NCI-H510A (cell line): ENCODE measurements at places on chromosomes 12 and 14.

- no peak for DNase-seq
Measured at GRCh38 chr12:66959276-66959675, 280.4 kb upstream of the GRIP1 start.

- DNase-seq = no peak
Measured at GRCh38 chr14:55324812-55325211, 53.6 kb downstream of the FBXO34 start.

DNA sequence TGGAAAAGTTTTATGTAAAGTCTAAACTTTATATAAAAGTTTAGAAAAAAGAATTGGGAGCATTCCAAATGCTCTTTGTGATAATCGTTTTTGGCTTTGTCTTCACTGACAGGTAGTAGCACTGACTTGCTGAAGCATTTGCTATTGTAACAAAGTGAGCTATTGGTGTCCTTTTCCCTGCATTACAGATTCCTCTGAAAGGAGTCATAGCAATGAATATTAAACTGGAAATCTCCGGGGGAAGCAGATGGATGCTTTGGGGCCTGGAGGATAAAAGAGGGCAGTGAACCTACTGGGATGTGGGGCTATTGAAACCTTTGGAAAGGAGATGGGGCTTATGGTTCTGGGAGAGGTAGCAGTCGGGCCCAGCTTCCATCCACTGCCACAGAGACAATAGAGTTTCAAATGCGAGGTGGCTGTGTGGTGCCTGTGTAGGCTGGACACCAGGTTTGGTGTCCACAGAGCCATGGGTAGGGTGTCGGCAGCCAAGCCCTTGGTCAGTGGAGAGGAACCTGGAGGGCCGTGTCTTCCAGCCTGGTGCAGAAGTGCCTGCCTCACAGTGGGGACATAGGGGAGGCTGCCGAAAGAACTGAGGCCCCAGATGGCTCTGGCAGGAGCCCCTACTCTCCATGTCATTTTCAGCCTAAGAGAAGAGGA, 10.1 kb downstream of the GSG1 start:
- DNase-seq = no peak

DNA sequence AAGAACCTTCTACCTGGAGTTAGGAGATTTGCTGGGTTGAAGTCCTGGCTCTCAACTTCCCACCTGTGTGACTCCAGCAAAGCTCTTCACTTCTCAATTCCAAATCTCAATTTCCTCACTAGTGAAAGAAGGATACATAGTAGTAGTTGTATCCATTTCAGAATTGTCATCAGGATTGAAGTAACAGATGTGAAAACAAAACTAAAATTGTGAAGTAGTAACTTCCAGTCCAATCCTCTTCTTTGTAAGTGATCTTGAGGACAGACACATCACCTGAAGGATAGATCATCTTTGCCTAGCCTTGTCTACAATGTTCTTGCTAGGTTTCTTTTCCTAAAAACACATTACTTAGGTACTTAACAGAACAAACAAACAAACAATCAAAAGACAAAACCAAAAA, 1.2 kb upstream of the LRRK2 start:
- DNase-seq = no peak

DNA sequence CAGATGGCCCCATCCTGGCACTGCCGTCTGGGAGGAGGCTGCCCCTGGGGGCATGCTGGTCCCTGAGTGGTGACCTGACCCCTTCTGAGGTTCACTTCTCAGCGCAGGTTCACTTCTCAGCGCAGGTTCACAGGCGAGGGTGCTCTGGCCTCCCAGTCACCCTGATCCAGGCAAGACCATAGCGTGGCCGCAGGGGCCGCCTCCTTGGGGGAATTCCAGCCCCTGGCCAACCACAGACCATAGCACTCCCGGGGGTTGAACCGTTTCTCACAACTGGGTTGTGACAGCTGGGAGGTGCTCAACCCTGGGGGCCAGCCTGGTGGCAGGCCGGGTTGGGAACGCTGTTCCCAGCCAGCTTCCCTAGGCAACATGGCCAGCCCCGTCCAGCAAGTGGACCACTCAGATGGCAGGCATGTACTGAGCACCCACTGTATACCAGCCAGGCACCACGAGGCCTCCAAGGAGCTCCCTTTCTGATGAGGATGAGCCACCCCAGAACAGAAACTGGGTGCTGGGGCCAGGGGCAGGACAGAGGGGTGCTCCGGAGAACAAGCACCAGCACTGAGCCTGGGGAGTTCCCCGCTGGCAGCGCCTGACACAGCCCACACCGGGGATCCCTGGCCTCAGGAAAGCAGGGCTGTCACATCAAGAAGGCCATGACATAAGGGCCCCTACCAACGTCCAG, 28.3 kb upstream of the ZFP36L1 start:
- no peak for DNase-seq

DNA sequence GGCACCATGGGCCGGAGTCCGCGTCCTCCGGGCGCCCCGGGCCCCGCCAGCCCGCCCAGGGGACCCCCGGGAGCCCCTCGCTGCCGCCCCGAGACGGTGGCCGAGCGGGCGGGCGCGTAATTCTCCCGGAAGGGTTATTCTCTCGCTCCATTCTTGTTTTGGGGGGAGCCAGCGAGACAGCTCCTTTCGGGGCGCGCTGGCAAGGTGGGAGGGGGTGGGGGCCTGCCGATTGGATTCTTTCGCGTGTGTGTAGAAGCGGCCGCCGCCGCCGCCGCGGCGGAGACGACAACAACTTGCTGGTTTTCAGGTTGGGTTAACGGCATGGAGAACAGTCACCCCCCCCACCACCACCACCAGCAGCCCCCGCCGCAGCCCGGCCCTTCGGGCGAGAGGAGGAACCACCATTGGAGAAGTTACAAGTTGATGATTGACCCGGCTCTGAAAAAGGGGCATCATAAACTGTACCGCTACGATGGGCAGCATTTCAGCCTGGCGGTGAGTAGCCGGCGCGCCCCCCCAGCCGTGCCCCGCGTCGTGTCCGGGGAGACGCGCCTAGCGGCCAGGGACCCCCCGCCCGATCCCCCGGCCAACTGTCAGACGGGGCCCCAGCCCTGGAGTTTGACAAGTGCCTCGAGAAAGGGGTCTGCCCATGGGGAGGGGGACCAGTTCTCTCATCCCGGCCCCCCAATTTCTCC, 755 bp downstream of the SETD1B start:
- DNase-seq = peak; percentile 32

GRCh38 chr12:83003026-83003425, 316.3 kb downstream of the TMTC2 start:
- DNase-seq = no peak

DNA sequence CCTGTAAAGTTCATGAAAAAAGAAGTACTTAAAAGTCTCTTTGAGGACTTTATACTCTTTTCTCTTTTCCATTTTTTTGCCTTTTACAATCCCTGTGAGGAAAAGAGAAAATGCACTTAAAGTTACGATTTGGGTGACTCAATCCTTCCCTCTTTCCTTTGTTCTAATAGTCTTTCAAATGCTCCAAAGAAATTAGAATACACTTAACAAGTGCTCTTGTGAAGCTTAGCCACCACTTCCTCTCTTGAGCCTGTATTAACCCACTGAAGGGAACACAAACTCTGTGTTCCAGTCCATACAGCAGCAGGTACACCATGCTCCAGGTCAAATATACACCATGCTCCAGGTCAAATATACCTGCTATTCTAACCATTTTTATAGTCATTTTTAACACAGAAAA, 581.1 kb upstream of the MGAT4C start:
- DNase-seq = no peak

DNA sequence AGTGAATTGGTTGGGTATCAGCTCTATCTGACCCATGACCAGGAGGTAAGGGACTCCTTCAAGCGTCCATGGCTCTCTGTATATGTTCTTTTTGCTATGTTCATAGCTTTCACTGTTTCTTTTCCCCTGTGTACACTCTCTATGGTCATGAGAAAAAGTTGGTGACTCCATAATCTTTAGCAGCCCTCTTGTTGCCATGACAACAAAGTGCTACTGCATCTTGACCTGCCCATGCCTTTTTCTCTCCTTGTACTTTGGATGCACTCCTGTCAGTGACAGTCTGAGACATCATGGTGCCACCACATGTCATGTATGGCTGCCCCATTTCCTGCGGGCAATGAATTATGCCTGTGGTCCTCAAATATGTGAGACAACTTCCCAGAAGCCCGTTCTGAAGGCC, 280.2 kb downstream of the TMEM121 start:
- DNase-seq = no peak

DNA sequence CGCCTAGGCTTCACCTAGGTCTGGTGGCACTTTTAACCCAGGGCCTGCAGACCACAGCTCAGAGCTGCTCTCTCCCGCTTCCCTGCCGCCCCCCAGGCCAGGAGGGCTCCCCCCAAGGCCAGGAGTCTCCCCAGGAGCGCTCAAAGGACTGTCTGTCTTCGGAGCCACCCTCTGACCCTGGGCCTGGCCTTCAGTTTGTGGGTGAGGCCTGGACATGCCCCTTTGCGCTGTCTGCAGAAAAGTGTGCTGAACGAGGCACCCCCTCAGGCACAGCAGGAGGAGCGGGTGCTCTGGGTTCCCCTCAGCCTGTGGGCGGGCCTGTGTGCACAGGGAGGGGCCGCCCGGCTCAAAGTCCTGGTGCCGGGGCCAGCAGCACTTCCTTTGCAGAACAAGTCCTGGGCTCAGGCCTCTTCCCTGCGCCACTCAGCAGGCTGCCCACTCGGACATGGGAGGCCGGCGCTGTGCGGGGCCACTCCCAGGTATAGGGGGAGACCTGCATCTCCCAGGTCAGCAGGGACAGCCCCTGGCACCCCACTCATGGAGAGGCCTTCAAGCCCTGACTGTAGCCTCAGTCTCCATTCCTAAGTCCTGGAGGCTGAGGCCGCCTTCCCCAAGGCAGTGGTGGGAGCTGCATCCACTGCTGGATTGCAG, 14.3 kb downstream of the DEGS2 start:
- no peak for DNase-seq

DNA sequence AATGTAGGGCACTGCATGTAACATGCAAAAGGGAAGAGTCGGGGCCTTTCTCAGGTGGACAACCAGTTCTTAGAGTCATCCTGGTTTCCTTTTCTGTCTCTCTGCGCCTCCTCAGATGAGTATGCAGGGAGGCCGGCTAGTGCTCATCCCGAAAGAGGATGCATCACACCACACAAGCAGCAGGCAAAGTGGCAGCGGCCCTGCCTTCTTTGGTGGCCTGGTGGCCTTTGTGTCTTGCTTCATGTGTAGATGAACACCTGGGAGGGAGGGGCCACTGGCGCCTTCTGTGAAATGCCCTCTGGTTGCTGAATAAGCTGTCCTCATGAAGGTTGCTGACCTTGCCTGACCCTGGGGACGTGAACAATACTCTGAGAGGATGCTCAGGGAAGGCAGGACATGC, 18.0 kb downstream of the SLC24A4 start:
- DNase-seq = no peak

- DNase-seq = no peak
Measured at GRCh38 chr12:85394809-85395208, 114.8 kb downstream of the ALX1 start.

DNA sequence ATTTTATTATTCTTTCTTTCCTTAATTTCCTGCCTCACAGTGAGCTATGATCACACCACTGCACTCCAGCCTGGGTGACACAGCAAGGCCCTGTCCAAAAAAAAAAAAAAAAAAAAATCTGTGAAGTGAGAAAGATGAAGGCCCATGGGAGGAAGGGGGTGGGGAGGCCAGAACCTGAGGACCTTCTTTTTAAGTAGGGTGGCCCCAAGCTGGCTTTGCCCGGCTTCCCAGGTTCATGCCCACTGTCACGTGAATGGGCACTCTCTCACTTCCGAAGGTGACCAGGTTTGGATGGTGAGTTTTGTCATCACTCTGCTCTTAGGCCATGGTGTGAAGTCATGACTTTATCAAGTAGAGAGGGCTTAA, 82.3 kb downstream of the TNFAIP2 start:
- DNase-seq = no peak

GRCh38 chr14:83172363-83172762, 1638.7 kb upstream of the SEL1L start:
- no peak for DNase-seq

GRCh38 chr14:104467641-104468040, 111.9 kb upstream of the C14orf180 start:
- DNase-seq = no peak

GRCh38 chr14:55500219-55500701, 59.8 kb upstream of the TBPL2 start:
- DNase-seq = no peak

DNA sequence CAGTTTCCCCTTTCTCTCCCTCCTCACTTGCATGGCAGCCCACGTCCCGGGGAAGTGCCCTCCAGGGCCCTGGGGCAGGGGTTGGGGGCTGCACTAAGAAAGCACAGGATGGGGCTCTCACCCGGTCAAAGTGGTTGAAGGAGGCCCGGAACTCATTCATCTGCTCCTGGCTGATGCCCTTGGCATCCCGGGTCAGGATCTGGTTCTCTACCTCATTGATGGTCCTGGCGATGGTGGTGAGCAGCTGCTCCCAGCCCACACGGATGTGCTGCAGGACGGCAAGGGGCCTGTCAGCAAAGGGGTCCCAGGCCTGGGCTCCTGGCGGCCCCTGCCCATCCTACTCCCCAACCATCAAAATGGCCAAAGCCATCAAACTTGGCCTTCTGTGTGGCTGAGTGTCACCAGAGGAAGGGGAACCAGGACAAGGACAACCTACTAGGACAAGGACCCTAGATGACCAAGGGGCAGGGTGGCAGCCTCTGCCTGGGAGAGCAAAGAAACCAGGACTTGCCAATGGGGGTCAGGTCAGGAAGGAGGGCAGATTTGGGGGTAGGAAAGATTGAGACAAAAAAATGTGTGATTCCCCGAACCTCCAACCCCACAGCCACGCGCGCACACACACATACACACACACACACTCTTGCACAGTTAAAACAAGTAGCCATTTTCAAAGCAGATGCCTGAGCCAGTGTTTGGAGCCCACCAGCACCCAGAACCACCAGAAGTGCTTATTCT, 87.1 kb upstream of the ZFP36L1 start:
- no peak for DNase-seq

GRCh38 chr12:92629349-92630065, 73.3 kb upstream of the PLEKHG7 start:
- no peak for DNase-seq

DNA sequence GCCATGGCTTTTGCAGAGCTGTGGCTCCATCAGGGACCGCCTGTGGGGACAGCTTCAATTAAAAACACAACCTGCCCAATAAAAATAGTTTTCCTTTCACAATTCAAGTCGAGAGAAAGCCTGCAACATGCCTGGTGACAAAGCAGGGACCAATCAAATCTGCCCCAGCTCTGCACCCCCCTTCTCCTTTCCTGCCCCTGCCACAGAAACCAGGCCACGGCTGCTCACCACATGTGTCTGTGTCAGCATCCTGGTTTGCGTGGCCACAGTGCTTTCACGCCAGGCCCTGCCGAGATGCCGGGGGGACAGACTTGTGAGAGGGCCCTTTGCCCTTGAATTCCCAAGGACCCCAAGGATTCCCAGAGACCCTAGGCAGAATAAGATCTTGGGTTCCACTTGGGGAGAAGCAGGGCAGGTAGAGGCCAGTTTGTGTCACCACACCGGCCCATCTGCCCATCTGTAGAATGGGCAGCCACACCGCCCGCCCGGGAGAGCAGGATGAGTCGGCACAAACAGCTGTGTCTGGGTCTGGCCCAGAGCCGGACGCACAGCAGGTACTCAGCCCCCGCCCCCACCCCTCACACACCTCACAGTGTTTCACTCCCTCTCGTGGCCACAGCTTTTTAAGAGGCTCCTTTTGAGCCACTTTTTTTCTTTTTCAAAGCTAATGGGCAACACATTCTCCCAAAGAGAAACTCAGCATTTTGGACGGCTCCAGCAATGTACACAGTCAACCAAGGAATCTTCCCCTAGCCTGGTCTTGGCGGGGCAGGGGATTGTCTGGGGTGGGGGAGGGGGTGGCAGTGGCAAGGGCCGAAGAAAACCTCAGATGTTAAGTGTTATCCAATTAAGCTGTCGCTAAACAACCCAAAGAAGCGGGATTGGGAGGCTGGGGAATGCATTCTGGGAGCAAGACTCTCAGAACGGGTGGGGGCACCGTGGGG, 41.5 kb downstream of the BCL11B start:
- no peak for DNase-seq
